Mammary microvascular endothelial cell (primary cell): ENCODE measurements at places on chromosomes 6 and 20. TPM values are rescaled to one million over a fixed set of nuclear protein-coding genes. Genes with fewer than 3 reads are reported as not detected.

Gene BCKDHB
- 6.9 and 7.8 TPM in 2 replicates for total RNA-seq

Gene SPATS1
- not detected in 2 replicates for total RNA-seq

Gene ATP6V1G2
- total RNA-seq, result 0.07 and 0.39 TPM in 2 replicates

Gene EEF1A2
- 0.20 and 0.40 TPM in 2 replicates for total RNA-seq

Gene COL21A1
- 0.05 and 0.13 TPM in 2 replicates for total RNA-seq

Gene COL19A1
- not detected in 2 replicates for total RNA-seq

Gene JAG1
- 88.9 and 96.5 TPM in 2 replicates for total RNA-seq

Gene TNNC2
- total RNA-seq, result not detected in 2 replicates

Gene TSPO2
- not detected in 2 replicates for total RNA-seq

Gene PI16
- 0.98 TPM in 1 of 2 replicates, not detected in the other for total RNA-seq

Gene PPIL1
- total RNA-seq, result 35.6 and 38.4 TPM in 2 replicates

Gene GTSF1L
- not detected in 2 replicates for total RNA-seq

Gene ITPR3
- 82.5 and 94.1 TPM in 2 replicates for total RNA-seq

Gene PROKR2
- not detected in 2 replicates for total RNA-seq

Gene SLC22A1
- not detected in 2 replicates for total RNA-seq

Gene KHDC1L
- not detected in 2 replicates for total RNA-seq

Gene DDO
- 0.67 and 0.84 TPM in 2 replicates for total RNA-seq

Gene ELOVL5
- 73.9 and 77.2 TPM in 2 replicates for total RNA-seq

Gene VEGFA
- 7.6 and 7.8 TPM in 2 replicates for total RNA-seq

Gene IP6K3
- not detected in 2 replicates for total RNA-seq
